Vagina (tissue), 2 donors: ENCODE measurements at places on chromosomes 13 and 19. TPM values are rescaled to one million over a fixed set of nuclear protein-coding genes. Genes with fewer than 3 reads are reported as not detected.

DNA sequence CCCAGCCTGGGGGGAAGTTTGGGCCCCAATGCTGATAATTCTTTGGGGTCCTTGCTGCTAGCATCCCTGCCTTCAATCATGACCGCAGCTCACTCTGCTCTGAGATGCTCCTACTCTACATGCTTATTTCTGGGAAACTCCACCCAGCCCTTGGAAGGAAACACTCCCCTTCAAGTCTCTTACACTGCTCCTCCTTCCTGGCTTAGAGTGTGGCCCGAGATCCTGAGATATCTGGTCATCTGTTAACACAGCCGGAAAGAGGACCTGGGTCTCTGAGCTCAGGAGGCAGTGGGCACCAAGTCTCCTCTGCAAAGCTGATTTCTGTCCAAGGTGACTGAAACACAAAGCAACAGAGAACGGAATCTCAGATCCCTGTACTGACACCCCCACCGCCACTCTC is 33.0 kb downstream of the CYP4F2 start:
- no peak for DNase-seq

GRCh38 chr19:28500982-28501630 is 711.8 kb downstream of the UQCRFS1 start:
- DNase-seq, result no peak

DNA sequence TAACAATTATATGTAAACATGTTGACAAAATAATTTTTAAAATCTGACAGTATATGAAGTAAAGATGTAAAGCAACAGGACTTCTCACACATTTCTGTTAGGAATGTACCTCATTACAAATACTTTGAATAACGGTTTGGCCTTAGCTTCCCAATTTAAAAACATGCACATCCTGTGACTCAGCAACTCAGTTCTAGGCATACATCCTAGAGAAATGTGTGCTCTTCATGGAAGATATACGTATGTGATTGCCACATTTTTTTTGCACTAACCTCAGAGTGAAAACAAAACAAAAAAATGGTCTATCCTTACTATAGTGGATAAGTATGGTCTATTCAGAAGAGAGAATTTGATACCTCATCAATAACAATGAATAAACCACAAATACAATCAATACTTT is 314.6 kb downstream of the LIG4 start:
- DNase-seq, result no peak

GRCh38 chr13:99465454-99465853 is 35.8 kb upstream of the TM9SF2 start:
- no peak for DNase-seq

Gene NLRP11
- not detected for total RNA-seq

Gene PGLYRP2
- total RNA-seq, result not detected

Gene NTF4
- 6.1 TPM for total RNA-seq

Gene TRIM28
- 274 TPM for total RNA-seq
